DND-41 (cell line): ENCODE measurements at places on chromosomes 1 and 21.
A peak's percentile ranks its signal among the peaks of the same experiment; 100 is the strongest.

- H3K27ac ChIP-seq = peak overlapping the region; percentile 44
- H3K4me1 ChIP-seq = peaks cover 68% of the 10 kb centered on the region
- H3K27me3 ChIP-seq = no peaks in the 10 kb centered on the region
- no peak for DNase-seq
- no peak overlapping the region for H3K4me3 ChIP-seq
- H3K36me3 ChIP-seq = peaks cover 13% of the 10 kb centered on the region; the same call in 1 of the 2 replicates
These were observed 19.9 kb downstream of the GFI1 start for GRCh38 chr1:92466683-92467352.

GRCh38 chr1:96749618-96750017 lies 28.0 kb downstream of the PTBP2 start:
- DNase-seq = no peak
- H3K4me3 ChIP-seq = no peak overlapping the region
- no peaks in the 10 kb centered on the region for H3K27me3 ChIP-seq

DNA sequence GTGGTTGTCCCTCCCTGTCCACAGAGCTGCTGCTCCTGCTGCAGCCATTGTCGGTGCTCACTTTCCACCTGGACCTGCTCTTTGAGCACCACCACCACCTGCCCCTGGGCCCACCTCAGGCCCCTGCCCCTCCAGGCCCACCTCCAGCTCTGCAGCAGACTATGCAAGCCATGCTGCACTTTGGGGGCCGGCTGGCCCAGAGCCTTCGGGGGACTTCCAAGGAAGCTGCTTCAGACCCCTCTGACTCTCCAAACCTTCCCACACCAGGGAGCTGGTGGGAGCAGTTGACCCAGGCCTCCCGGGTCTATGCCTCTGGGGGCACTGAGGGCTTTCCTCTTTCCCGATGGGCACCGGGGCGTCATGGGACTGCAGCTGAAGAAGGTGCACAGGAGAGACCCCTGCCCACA lies 5.9 kb downstream of the RUSC1 start:
- no peak overlapping the region for H3K27ac ChIP-seq
- no peaks in the 10 kb centered on the region for H3K27me3 ChIP-seq
- no peak for DNase-seq
- no peak overlapping the region for H3K4me3 ChIP-seq
- peaks cover 19% of the 10 kb centered on the region for H3K36me3 ChIP-seq

- H3K27me3 ChIP-seq = peaks cover 4% of the 10 kb centered on the region
- no peak overlapping the region for H3K27ac ChIP-seq
- H3K4me3 ChIP-seq = no peak overlapping the region
- H3K4me1 ChIP-seq = no peaks in the 10 kb centered on the region
- no peak for DNase-seq
These were observed 473.7 kb upstream of the DAB1 start for GRCh38 chr1:57897581-57897980.

DNA sequence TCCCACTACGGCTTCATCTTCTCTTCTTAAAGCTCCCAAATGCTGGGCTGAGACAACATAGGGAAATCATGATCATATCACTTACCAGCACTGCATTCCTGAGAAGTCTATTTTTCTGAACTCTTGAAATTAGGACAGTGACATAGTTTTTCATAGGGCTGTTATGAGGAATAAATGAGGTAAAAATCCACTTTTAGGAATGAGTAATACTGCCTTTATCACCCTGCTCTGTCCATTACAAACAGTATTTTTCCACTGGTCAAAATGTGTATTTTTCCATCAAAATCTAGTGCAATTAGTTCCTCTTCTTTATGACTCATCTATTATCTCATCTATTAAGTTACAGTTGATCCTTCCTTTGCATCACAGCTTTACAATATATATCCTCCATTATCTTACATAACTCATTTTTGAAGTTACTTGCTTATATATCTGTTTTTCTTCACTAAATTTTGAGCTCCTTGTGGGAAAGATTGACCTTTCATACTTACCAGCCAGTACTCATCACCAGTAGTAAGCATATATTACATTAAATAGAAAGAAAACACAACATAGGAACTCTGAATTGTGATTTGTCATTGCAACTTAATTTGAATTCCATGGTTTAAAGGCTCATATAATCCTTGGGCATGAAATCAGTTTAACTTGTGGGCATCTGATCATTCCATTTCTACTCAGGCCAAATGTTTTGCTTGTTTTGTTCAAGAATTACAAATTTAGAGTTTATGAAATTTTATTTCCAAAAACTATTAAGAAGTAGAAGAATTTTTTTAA lies 37.1 kb downstream of the PRRX1 start:
- no peak overlapping the region for H3K27ac ChIP-seq
- H3K36me3 ChIP-seq = no peaks in the 10 kb centered on the region
- H3K4me1 ChIP-seq = no peaks in the 10 kb centered on the region
- no peak for DNase-seq
- H3K4me3 ChIP-seq = no peak overlapping the region

- no peak for DNase-seq
- no peak overlapping the region for H3K27ac ChIP-seq
- H3K36me3 ChIP-seq = 0 out of 2 replicates have a peak, but pooled peaks cover 2% of the 10 kb centered on the region
- no peaks in the 10 kb centered on the region for H3K27me3 ChIP-seq
- H3K4me1 ChIP-seq = no peaks in the 10 kb centered on the region
These were observed 9.5 kb upstream of the F13B start for GRCh38 chr1:197076585-197076984.

DNA sequence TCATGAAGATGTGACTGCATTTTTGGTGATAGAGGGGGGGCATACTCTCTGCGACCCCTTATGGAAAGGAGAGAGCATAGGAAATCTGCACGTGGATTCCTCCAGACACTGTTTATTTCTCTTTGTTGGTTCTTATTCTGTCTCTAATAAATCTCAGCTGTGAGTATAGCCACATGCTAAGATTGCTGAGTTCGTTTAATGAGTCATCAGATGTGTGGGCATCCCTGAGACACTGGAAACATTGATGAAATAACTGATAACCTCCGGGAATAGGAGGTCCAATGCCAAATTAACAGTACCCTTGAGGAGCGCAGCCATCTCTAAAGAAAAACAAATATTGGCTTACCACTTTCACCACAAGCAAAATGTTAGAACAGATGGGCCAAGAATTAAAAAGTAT lies 880.2 kb upstream of the NEGR1 start:
- H3K27ac ChIP-seq = no peak overlapping the region
- no peak for DNase-seq
- H3K36me3 ChIP-seq = no peaks in the 10 kb centered on the region
- no peaks in the 10 kb centered on the region for H3K27me3 ChIP-seq
- H3K4me1 ChIP-seq = no peaks in the 10 kb centered on the region

DNA sequence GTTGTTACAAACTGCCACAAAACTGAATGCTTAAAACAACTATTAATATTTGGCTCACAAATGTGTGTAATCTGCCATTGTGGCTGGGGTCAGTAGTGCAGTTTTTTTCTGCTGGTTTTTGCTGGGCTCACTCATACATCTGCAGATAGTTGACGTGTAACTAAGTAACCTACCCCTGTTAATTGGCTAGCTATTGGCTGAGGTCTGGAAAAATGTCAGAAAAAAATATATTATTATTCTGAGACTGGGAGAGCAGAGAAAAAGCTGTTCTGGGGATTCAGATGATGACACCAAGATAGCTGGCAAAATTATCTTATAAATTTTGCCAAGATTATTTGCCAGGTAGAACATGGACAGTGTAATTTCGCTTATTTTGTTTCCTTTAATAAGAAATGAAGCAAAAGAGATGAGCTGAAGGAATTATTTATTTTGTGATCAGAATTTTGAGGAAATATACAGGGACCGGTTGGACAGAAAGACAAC lies 616.1 kb upstream of the ADAMTS5 start:
- H3K36me3 ChIP-seq = no peaks in the 10 kb centered on the region
- no peak overlapping the region for H3K27ac ChIP-seq
- no peaks in the 10 kb centered on the region for H3K4me1 ChIP-seq
- DNase-seq = no peak
- H3K4me3 ChIP-seq = no peak overlapping the region

DNA sequence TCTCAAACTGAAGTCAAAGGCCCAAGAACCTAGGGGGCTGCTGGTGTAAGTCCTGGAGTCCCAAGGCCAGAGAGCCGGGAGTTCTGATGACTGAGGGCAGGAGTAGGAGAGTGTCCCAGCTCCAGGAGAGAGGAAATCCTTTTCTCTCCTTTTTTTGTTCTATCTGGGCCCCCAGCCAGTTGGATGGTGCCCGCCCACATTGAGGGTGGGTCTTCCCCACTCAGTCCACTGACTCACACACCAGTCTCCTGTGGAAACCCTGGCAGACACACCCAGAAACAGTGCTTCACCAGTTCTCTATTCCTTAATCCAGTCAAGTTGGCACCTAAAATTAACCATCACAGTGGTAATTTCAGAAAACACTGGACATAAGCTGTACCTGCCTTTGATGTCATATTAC lies 12.7 kb upstream of the WDR26 start:
- DNase-seq = no peak
- no peaks in the 10 kb centered on the region for H3K36me3 ChIP-seq
- H3K27me3 ChIP-seq = no peaks in the 10 kb centered on the region
- H3K4me3 ChIP-seq = no peak overlapping the region

DNA sequence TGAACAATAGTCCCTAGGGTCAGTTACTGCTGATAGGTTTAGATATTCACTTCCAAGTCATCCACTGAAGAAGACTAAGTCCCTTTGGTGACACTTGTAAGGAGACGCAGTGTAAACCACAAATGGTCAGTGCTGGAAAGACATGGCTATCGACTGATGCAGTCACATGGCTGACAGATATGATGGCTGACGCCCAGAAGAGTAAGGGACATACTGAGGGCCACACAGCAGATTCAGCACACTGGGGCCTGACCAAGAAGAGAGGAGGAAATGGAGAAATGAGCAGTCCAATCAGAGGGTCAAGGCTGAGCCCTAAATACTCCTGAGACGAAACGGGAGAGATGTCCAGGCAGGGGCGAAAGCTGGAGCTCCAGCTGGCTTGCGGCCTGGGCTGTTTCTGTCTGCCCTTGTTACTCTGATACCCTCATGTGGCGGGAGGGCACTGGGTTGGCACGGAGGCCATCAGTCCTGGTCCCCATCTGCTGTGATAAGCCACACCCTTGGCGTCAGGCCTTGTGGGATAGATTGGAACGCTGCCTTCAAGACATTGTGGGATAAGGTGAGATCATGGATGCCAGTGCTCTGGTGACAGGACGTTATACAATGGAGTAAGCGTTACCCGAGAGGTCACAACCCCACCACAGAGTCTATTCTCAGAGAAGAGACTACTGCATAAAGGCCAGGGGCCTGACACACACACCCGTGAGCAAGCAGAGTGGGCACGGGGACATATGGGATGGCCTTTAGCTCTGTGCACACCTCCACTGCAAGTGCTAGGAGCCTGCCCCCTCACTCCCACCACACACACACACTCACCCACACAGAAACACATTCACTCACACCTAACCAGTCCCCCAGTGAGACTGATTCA lies 158.4 kb downstream of the TRABD2B start:
- no peak for DNase-seq
- H3K4me1 ChIP-seq = no peaks in the 10 kb centered on the region
- no peak overlapping the region for H3K27ac ChIP-seq
- no peak overlapping the region for H3K4me3 ChIP-seq
- H3K36me3 ChIP-seq = no peaks in the 10 kb centered on the region

GRCh38 chr1:165439330-165439729 lies 5.6 kb downstream of the RXRG start:
- no peaks in the 10 kb centered on the region for H3K4me1 ChIP-seq
- H3K4me3 ChIP-seq = no peak overlapping the region
- H3K36me3 ChIP-seq = no peaks in the 10 kb centered on the region
- no peak for DNase-seq
- no peak overlapping the region for H3K27ac ChIP-seq

DNA sequence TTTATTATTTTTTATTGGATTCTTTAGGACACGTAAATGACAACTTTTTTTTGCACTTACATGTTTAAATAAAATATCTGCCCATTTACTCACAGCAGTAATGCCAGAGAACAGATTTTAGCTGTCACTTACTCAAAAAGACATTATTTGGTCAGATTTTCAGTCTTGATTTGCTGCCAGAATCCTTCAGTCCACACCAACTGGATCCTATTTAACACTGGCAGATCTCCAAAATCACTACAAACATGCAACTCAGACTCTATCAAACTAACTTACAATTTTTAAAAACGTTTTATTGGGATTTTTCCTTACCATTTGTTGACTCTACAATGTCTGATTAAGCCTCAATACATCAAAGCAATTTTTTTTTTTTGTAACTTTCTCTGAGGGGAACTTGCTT lies 11.1 kb downstream of the ATP6V1G3 start:
- H3K27ac ChIP-seq = no peak overlapping the region
- no peak overlapping the region for H3K4me3 ChIP-seq
- no peak for DNase-seq
- H3K4me1 ChIP-seq = peaks cover 6% of the 10 kb centered on the region
- no peaks in the 10 kb centered on the region for H3K27me3 ChIP-seq
- H3K36me3 ChIP-seq = no peaks in the 10 kb centered on the region
